ENCODE measurements at places on chromosomes 3 and 15.

- no peak for DNase-seq
Observed at GRCh38 chr3:127049393-127049792, 66.5 kb downstream of the PLXNA1 start.

GRCh38 chr3:175704366-175705055 lies 845.4 kb downstream of the NAALADL2 start:
- DNase-seq, result no peak

DNA sequence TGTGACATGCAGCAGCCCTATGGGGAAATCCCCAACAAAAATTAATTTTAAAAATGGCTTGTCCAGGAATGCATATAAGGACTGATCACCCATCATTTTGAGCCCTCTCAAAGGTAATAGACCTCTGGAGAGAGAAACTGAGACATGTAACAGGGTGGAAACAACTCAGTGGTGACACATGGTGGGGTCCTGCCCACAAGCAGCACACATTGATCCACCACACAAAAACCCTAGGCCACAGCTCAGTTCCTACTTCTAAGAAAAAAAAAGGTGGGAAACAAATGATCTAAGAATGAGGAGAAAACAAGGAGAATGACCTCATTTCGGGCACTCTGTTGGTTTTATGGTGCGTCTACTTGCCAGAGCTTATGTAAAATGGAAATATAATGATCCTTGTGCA lies 1.9 kb upstream of the SLC41A3 start:
- DNase-seq, result no peak

GRCh38 chr3:28036599-28037575 lies 204.5 kb upstream of the CMC1 start:
- no peak for DNase-seq

GRCh38 chr3:188772886-188773285 lies 398.9 kb upstream of the TPRG1 start:
- no peak for DNase-seq

DNA sequence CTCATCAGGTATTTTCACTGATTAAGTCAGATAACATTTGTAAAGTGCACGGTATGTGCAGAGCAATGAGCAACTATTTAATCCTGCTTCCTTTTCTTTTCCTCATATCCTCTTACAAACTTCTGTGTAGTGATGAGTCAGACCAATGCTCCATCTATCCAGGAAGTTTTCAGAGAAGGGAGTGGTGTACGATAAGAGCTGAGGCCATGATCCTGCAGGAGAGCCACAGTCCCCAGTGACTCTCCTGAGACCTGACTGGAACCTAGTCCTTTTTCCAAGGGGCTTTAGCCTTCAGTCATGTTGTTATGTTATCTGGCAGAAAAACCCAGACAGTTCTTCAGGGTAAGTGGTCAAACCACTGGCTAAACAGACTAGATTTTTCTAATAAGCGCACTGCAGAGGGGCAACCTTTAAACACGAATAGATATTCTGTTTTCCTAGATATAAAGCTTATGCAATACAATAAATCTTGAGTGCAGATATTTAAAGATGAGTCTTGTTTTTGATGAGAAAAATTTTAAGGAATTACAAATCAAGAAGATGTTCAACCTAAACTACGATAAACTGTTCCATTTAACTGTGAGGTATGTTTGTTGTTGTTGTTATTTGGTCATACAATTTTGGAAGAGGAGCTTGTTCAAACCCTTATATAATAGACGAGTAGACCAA lies 110.5 kb upstream of the RAP2B start:
- no peak for DNase-seq

DNA sequence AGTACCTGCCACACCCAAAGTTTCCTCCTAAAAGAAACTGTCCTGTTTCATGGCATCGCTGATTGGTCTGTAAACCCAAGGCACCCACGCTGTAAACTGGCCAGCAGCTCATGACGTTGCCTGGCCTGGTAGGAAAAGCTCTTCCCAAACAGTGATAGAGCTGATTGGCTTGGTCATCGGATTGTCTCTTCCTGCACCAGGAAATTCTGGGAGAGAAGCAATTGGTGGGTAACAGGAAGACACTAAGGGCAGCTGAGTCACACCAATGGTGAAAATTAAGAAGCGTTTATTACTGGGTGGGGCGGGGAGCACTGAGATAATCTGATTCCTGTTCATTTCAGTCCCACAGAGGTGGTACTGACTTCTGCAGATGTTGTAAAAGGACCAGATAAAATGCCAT lies 31.0 kb downstream of the KLHL6 start:
- DNase-seq, result no peak

DNA sequence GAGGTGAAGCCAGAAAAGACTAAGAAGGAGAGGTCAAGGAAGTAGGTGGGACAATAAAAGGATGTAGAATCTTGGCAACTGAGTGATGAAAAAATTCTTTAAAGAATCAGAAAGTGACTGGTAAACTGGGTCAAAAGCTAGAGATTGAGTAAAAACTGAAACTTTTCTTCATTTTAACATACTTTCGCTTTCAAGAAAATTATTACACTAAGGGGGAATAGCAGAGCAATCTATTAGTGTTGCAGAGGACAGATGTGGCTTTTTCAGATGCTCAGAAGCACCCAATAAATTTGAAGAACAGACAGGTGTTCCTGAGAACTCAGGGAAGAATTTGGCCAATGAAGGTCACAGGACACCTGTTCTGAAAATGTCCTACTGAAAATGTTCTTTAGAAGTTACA lies 805.4 kb upstream of the ALCAM start:
- no peak for DNase-seq

GRCh38 chr3:49388289-49388820 lies 23.4 kb downstream of the RHOA start:
- DNase-seq, result no peak

GRCh38 chr15:77291107-77291506 lies 128.8 kb downstream of the PEAK1 start:
- DNase-seq, result no peak

- DNase-seq, result no peak
Observed at GRCh38 chr3:49683162-49683561, 6.1 kb downstream of the MST1 start.

DNA sequence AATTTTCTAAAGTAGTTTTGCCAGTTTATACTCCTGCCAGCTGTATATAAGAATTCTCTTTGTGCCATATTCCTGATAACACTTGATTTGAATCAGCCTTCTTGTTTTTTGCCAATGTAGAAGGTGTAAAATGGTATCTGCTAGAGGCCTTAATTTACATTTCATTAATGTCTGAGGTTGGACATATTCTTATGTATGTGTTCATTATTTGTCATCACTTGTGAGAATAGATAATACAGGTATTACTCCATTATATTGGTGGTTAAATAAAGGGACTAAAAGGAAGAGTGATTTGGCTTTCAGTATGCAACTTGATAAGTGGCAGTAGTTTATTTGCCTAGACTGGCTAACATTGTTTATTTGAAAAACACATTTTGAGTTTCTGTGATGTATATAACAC lies 25.8 kb downstream of the PAK2 start:
- no peak for DNase-seq

DNA sequence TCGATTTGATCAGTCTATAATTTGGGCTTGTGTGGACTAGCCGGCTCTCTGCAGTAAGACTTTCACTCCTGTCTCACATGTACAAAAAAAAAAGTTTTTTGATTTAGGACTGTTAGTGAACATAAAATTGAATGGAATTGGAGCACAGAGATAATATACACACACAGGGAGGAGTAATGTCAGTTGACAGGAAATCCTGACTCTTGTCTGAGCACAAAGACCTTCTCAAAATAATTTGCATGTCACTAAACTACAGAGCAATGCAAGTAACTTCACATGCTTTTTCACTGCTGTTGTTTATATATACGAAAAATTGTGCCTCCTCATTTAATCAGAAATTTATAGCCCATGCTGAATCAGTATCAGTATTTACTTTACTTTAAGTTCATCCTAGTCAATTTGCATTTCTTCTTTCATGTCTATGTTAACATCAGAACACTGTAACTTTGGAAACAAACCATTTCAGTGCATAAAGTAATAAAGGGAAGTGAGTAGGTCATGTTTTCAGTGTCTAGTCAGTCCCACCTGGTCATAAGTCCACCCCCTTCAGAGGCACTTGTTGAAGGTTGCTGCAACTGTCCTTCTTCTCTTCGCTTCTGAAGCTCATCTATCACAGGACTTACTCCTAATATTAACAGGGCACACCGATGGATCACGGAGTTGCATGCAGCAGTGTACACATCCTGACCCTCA lies 115.8 kb downstream of the FBXL22 start:
- DNase-seq, result no peak

DNA sequence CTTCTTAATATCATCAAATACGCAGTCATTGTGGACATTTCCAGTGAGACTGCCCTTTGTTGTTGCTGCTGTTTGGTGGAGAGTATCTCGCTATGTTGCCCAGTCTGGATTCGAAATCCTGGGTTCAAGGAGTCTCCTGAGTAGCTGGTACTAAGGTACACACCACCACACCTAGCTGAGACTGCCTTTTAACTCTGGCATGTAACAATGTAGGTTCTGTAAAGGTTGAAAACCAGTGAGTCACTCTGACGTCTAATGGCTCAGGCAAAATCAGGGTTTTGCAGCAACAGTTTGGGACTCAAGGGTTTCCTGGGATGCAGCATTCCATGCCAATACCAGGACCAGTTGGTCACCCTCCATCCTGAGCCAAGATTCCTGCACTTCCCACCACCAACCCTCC lies 52.2 kb downstream of the AQP9 start:
- DNase-seq, result no peak

- DNase-seq, result no peak
Observed at GRCh38 chr15:49693498-49693897, 72.7 kb downstream of the DTWD1 start.

DNA sequence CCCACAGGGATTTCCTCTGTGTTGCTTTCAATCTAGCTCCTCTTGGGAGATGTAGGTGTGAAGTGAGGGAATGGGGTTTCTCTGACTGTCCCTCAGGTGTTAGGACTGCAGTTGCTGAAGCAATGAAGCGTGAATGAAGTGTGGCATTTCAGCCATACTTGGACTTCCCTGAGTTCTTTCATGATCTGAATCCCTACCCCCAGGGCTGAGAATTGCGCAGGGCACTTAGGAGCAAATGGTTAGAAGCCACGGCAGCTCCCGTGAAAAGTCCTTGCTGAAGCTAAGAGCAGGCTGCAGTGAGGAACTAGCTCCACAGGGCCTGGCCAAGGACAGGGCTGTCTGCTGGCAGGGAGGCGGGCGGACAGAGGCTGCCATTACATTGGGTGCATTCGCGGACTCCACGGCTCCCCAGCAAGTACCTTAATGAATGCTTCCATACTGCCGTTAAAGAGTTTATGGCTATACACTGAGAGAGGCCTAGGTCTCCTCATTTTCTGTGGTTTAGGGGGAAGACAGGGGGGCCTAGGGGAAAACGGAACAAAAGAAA lies 69.0 kb upstream of the RAD18 start:
- no peak for DNase-seq

DNA sequence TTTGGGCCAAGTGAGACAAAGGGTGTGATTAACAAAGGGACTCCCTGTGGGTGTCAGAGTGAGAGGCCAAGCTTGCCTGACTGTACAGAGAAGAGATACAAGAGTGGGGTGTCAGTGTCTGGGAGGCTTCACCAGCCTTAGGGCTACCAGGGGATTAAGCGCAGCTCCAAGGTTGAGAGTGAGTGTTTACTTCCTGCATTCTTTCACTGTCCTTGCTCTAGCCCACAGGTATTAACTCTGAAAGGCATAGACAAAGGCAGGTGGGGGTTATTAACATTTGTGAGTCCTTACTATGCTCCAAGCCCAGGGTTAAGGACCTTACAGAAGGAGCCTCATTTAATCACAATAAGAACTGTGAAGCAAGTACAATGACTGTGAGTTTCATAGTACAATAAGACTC lies 107.6 kb downstream of the IL20RB start:
- DNase-seq, result no peak

- no peak for DNase-seq
Observed at GRCh38 chr3:169541528-169541927, 122.0 kb downstream of the MECOM start.

DNA sequence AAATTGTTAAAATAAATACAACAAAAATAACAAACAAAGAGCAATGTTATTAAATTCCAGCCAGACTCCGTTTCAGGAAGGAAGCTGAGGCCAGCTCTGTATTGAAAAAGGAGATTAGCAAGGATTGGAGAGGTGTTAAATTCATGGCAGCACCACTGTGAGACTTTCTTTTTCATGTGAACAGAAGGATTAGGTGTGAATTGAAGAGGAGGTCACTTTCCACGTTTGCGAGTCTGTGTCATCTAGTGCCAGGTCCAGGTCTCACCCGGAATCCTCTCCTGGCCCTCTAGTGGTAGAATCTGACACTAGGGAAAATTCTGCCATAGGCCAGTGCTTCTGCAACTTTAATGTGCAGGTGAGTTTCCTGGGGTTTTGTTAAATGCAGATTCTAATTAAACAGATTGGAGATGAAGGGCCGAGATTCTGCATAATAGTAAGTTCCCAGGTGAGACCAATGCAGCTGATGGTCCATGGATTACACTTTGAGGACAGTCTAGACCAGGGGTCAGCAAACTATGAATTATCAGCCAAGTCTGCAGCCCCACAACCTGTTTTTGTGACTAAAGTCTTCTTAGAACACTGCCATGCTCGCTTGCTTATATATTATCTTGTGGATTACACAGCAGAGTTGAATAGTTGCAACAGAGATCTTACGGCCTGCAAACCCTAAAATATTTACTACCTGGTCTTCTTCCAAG lies 9.2 kb upstream of the SLC6A1 start:
- no peak for DNase-seq

GRCh38 chr3:142278451-142278850 lies 53.1 kb upstream of the GK5 start:
- no peak for DNase-seq

DNA sequence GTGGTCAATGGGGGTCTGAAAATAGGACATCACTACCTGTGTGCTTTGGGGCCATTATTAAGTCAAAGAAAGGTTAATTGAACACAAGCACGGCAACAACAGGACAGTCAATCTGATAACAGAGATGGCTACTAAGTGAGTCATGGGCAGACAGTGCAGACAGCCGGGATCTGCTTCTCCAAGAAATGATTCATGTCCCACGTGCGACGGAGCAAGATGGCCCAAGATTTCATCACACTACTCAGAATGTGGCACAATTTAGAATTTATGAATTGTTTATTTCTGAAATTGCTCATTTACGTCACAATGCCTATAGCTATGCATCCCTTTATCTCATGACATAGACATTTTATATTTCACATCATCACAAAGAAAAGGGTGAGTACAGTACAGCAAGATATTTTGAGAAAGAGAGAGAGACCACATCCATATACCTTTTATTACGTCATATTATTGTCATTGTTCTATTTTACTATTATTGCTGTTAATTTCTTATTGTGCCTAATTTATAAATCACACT lies 770.6 kb upstream of the NR2F2 start:
- no peak for DNase-seq

- DNase-seq, result no peak
Observed at GRCh38 chr3:135497979-135498378, 467.5 kb upstream of the PPP2R3A start.

DNA sequence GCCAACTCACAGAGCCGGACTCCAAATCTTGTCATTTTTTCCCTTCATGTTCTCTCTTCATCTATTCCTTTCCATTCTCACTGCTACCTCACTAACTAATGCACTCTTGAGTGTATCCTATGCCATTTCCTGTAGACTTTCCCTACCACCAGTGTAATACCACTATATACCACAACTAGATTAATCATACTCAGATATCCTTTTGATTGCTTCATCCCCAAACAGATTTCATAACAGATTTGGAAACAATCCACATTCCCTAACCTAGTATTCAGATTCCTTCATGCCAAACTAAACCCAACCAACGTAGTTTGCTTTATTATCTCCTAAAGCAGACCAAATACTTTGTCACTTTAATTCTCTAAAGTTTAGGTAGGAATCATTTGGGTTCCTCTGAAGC lies 2.6 kb upstream of the PLOD2 start:
- DNase-seq, result no peak
